ENCODE measurements at places on chromosomes 4 and X. TPM values are rescaled to one million over a fixed set of nuclear protein-coding genes. Genes with fewer than 3 reads are reported as not detected.
A peak's percentile ranks its signal among the peaks of the same experiment; 100 is the strongest.

The C1QTNF7 gene
- total RNA-seq, result 33.2 TPM

DNA sequence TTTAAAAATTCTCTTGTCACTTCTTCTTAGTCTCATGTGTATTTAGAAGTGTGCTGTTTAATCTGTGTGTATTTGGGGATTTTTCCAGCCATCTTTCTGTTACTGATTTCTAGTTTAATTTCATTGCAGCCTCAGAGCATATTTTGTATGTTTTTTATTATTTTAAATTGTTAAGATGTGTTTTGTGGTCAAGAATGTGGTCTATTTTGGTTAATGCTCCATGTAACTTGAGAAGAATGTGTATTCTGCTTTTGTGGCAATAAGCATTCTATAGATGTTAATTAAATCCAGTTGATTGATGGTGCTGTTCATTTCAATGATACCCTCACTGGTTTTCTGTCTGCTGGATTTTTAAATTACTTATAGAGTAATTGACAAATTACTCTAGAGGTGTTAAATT lies 38.9 kb downstream of the ANXA10 start:
- H3K36me3 ChIP-seq, result no peaks in the 10 kb centered on the region
- H3K27me3 ChIP-seq, result no peaks in the 10 kb centered on the region
- no peak for DNase-seq
- no peak overlapping the region for H3K4me3 ChIP-seq
- H3K4me1 ChIP-seq, result no peaks in the 10 kb centered on the region

DNA sequence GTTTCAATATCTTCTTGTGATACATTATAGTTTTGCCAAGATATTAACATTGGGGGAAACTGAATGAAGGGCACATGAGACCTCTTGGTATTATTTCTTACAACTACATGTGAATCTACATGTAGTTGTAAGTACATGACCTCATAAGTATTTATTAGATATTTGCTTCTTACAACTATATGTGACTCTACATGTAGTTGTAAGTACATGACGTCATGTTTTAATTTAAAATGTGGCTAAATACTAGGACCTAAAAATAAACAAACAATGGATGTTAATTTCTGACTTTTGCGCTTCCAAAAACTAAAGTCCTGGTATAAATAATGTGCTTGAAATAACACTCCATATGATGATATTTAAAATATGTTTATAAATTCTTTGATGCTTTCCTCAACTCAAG lies 190.2 kb downstream of the CBLL2 start:
- H3K36me3 ChIP-seq, result no peaks in the 10 kb centered on the region
- H3K27ac ChIP-seq, result no peak overlapping the region
- H3K4me3 ChIP-seq, result no peak overlapping the region
- no peak for DNase-seq

DNA sequence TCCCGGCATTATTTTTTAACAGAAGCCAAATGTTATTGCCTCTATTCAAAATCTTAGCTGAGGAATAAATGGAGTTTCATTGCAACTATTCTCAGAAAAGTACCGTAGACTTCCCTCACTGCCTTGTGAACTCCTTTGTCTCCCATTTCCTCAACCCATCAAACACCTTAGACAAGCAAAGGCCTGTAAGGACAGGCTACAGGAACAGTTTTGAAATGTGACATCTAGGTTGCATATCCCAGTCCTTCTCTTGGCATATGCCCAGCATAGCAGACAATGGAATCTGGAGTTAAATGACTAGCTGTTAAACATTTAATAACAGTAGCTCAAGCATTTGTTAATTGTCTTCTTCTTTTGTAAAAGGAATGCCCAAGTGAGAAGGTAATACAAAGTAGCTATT lies 1371.7 kb downstream of the STIM2 start:
- no peaks in the 10 kb centered on the region for H3K36me3 ChIP-seq
- H3K4me1 ChIP-seq, result no peaks in the 10 kb centered on the region
- no peak overlapping the region for H3K4me3 ChIP-seq
- H3K27me3 ChIP-seq, result no peaks in the 10 kb centered on the region

DNA sequence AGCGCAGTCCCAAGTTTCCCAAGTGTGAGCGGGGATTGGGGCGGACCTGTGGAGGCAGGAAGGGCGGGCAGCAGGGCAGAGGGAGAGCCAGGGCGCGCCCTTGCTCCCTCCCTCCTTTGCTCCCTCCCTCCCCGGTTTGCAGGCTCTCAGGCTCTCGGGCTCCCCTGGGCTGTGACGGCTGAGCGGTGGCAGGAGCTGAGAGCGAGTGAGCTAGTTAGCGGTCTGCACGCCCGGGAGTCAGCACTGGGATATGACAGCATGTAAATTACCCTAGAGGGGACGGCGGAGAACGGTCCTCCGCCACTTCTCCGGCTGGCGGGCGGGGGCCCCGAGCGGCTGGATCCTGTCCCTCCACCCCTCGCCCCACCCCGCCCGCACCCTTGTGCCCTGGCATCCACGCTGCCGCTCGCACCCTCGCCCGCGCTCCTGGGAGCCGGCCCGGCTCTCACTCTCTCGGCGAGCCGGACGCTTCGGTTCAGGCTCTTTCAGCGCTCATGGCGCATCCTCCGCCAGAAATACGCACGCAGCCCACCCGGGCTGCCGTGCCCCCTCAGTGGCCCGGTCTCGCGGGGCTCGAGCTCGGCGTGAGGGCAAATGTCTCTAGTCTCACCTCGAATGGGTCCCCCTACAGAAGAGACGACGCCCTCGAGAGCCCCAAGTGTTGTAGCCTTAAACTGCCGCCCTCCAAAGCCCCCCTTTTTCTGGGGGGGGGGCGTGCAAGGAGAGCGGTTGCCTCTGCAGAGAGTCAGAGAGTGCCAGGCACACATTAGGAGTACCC lies at the start of gene TSC22D3:
Gene TSC22D3 (minus strand): TSS at position 54 of the 778 bp plus-strand sequence. CDS start 368 bp downstream, outside the sequence.
- DNase-seq, result peak; percentile 92
- peaks cover 36% of the 10 kb centered on the region for H3K4me1 ChIP-seq
- no peaks in the 10 kb centered on the region for H3K27me3 ChIP-seq
- H3K4me3 ChIP-seq, result peak within 1 kb of the TSS; percentile 76

DNA sequence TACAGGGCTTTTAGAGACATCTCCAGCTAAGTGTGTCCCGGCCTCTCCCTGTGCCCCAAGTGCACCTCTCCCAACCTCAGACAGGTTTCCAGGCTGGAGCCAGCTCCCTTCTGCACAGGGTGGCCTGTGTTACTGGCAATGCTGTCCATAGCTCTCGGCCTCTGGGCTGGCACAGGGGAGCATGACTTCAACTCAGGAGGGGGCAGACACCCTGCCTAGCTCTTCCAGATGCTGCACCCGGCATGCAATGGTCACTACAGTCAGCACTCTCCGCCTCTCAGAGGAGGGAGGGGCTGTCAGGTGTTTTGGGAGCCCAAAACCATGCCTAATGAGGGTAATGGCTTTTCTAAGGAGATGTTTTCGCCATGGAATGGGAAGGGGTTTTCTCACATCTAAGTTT lies 2.4 kb upstream of the IRAK1 start:
- H3K4me1 ChIP-seq, result peaks cover 39% of the 10 kb centered on the region
- peaks cover 18% of the 10 kb centered on the region for H3K36me3 ChIP-seq
- DNase-seq, result no peak
- no peaks in the 10 kb centered on the region for H3K27me3 ChIP-seq
- H3K27ac ChIP-seq, result no peak overlapping the region

The USP17L22 gene
- not detected for total RNA-seq

The HGFAC gene
- not detected for total RNA-seq

DNA sequence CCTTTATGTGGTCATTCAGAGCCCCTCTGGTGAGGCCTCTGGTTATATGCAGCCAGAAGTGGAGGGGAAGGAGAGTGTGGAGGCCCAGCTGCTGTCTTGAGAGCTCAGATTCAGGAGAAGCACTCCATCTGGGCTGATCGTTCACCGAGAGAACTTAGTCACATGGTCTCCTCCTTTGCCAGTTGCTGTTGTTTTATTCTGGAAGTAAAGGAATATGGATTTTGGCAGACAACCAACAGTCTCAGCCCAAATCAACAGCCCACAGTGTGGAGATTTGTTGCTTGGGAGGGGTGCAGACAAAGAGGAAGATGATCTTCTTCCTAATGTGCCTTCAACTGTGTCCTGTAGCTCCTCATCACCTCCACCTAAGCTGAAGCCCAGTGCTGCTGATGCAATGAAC lies 355.4 kb downstream of the ANK2 start:
- peaks cover 6% of the 10 kb centered on the region for H3K4me1 ChIP-seq
- no peak overlapping the region for H3K27ac ChIP-seq
- no peak for DNase-seq
- no peaks in the 10 kb centered on the region for H3K36me3 ChIP-seq
- no peaks in the 10 kb centered on the region for H3K27me3 ChIP-seq

The TRPC5OS gene
- total RNA-seq, result not detected

The LRP2BP gene
- total RNA-seq, result 0.65 TPM

The CDKL2 gene
- total RNA-seq, result 6.2 TPM

- no peaks in the 10 kb centered on the region for H3K36me3 ChIP-seq
- DNase-seq, result no peak
- H3K27me3 ChIP-seq, result no peaks in the 10 kb centered on the region
- H3K27ac ChIP-seq, result no peak overlapping the region
- peaks cover 6% of the 10 kb centered on the region for H3K4me1 ChIP-seq
Observed at GRCh38 chrX:41445171-41445570, 2.0 kb upstream of the NYX start.

The DGKK gene
- total RNA-seq, result not detected

DNA sequence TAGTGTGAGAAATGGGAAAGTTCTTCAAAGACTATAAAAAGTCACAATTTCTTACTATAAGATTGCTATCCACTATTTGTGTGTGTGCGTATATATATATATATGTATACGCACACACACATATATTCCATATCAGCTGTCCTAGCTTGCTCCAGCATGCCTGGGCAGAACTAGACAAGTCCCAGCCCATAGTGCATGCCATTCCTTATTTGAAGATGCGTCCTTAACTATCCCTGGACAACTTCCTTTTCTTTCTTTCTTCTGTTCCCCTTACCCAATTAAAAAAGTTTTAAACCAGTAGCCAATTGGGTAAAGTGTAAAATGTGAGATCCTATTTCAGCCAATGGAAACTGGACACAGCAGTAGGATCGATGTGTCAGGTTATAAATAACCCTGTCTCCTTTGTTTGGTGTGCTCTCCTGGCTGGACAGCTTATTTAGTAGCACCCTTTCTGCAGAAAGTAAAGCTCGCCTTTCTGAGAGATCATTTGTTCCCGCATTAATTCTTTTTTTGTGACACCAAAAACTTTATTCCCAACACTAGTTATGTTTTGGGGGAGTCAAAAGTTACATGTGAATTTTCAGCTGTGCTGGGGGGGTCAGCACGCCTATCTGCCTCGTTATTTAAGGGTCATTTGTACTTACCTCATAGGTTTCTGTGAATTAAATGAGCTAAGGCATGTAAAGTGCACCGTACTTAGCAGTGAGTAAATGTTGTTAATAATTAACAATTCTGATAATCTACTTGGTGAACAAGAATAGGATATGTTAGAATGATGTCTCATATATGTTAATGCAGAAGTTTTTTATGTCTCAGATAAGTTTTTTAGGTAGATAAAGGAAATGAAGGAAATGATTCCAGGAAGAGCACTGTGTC lies 40.9 kb downstream of the KDM6A start:
- no peak overlapping the region for H3K27ac ChIP-seq
- H3K36me3 ChIP-seq, result no peaks in the 10 kb centered on the region
- no peak overlapping the region for H3K4me3 ChIP-seq
- H3K27me3 ChIP-seq, result no peaks in the 10 kb centered on the region

GRCh38 chr4:26510334-26510964 lies 20.2 kb upstream of the CCKAR start:
- H3K27ac ChIP-seq, result no peak overlapping the region
- peaks cover 21% of the 10 kb centered on the region for H3K4me1 ChIP-seq
- no peaks in the 10 kb centered on the region for H3K36me3 ChIP-seq
- no peak overlapping the region for H3K4me3 ChIP-seq
- no peaks in the 10 kb centered on the region for H3K27me3 ChIP-seq

DNA sequence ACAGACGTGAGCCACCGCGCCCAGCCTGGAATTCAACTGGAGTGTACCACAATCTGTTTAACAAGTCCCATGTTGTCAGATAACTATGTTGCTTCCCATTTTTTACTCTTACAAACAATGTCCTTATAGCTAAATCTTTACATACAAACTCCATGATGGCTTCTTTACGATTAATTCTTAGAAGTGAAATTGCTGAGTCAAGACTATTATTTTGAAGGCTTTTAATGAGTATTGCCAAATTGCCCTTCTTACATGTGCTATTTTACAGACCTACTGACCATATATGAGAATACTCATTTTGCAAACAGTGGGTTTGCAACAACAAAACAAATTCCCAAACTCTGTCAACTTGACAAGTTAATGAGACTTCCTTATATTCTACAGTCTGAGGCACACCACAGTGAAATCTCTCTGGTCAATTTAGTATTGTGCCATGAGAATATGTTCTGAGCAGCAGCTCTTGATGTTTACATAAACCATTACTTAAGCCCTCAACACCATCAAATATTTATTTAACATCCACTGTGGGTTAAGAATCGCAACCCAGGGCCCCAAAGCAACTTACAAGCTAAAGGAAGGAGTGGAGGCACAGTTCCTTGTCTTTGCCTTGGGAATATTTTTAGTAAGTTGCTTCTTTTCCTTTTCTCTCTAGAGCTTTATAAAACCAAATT lies 128.5 kb downstream of the SPRY1 start:
- no peak for DNase-seq
- H3K4me3 ChIP-seq, result no peak overlapping the region
- H3K36me3 ChIP-seq, result no peaks in the 10 kb centered on the region
- H3K27ac ChIP-seq, result no peak overlapping the region
- no peaks in the 10 kb centered on the region for H3K4me1 ChIP-seq

DNA sequence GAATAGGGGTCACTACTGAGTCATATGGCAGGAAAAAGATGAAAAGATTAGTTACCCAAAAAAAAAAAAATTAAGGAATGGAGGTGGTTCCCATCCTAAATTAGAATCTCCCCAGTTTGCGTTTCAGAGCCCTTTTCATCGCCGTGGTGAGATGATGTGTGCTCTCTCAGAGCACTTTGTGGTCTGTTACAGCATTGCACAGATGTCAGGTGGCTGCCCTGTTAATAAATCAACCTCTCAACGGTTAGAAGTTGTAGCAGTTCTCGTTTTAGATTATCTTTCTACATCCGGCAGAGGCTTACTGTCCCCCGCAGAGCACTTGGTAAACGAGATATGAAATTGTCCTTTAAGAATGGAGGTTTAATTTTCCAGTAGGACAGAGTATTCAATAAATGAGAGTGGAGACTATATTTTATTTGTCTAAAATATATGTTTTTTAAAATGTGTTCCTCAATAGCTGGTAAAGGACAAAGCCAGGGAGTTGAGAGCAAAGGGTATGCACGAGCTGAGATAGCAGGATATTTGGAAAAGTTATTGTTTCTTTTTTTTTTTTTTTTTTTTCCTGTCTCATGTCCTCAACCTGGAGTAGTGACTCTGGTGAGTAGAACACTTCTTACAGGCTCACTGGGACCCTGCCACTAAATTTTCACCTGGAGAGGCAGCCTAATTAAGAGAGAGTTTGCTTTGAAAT lies 26.9 kb downstream of the AFF1 start:
- no peak for DNase-seq
- no peaks in the 10 kb centered on the region for H3K27me3 ChIP-seq
- H3K4me1 ChIP-seq, result peaks cover 32% of the 10 kb centered on the region
- H3K36me3 ChIP-seq, result no peaks in the 10 kb centered on the region

The TASL gene
- 0.42 TPM for total RNA-seq

DNA sequence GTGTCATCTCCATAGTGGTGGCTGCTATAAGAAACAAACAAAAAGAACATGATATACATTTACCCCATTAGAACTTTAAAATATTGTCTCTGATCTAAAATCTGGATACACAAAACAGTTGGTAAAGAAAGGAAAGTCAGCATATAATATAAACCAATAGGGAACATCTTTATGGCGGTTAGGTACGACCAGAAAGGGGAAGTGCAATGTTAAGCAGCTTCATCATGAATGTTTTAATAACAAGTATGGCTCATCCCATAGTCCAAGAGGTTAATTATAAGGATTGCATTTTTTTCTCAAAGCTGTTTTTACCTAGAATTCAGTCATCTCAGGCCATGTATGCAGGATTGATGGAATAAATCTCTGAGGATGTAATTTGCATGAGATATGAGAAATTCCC lies 1869.7 kb downstream of the PCDH7 start:
- H3K27ac ChIP-seq, result no peak overlapping the region
- H3K4me1 ChIP-seq, result no peaks in the 10 kb centered on the region
- H3K36me3 ChIP-seq, result no peaks in the 10 kb centered on the region

Data from esophagus muscularis mucosa (tissue), 4 donors.